DMS79 treated with DMSO at 0.1 percent for 48 hours (cell line): ENCODE measurements at places on chromosomes 5 and 9.

GRCh38 chr5:160843240-160843639 lies 8.8 kb downstream of the ATP10B start:
- peak; percentile 17 for DNase-seq

DNA sequence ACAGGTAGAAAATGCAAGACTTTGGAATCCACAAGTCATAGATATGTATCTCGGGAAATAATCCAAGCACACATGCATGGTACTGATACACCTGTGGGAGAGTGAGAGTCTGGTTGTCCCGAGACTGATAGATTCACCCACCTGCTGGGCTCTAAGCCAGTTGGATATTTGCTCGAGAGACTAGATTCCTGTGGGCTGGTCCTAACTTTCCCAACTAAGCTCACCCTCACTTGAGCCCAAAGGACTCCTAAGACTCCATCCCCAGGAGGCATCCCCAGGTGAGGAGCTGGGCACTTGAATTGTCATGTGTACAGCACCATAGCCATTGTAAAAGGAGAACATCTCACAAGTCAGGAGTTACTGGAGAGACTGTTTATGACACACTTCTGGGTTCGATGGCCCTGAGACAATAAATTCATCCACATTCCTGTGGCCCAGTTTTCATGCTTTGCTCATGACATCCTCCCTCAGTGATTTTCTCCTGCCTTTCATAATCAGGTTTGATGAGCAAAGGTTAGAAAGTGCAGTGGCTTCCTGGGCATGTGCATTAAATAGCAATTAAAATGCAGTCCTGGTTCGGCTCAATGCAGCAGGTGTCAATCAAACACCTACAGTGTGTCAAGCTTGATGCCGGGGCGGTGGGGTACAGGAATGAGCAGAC lies 18.1 kb downstream of the SLC1A1 start:
- DNase-seq = no peak

DNA sequence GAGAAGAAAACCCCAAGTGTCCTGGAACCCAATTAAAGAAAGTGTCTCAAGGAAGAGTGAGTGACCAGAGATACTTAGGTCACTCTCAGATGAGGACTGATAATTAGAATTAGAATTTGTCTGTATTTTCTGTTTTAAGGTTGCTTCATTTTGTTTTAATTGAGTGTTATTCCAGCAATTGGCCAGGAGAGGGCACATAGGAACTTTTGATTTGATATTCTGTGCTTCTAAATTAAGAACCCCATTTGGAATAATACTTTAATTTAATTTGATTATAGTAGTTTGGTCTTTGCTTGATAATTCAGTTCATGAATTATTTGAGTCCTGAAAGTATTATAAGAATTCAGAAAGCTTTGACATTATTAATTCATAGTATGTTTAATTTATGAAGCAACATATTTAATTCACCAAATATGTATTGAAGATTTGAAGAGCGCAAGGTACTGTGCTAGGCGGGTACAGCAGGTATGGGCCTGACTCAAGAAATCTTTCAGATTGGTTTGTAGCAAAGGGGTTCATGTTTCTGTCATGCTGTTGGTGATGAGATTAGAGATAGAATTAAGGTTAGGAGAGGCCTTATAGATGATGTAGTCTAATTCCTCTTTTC lies 4.9 kb downstream of the MRPL22 start:
- DNase-seq = peak; percentile 8

GRCh38 chr5:168219515-168220410 lies 71.7 kb upstream of the WWC1 start:
- DNase-seq = peak; percentile 4

DNA sequence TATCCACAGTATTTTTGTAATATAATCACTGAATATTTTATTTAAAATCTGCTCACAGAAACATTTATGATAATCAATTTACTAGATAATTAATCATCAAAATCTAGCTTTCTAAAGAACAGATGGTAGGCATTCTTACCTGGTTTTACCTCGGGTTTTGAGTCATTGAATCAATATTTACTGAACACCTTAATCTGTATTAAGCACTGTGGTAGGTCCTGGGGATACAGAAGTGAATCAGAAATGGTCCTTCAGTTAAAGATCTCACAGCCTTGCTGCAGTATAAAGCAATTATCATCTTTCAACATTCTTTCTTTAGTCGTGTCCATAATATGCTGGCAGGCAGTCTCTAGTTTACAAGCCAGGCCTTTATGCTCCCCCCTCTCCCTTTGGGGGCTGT lies 2.0 kb upstream of the MEIKIN start:
- DNase-seq = no peak

GRCh38 chr9:126157826-126158587 lies 168.6 kb upstream of the MVB12B start:
- no peak for DNase-seq

- no peak for DNase-seq
Observed at GRCh38 chr5:10201223-10201868, 48.3 kb downstream of the ATPSCKMT start.

GRCh38 chr5:74355041-74355824 lies 285.3 kb downstream of the ENC1 start:
- peak; percentile 66 for DNase-seq

DNA sequence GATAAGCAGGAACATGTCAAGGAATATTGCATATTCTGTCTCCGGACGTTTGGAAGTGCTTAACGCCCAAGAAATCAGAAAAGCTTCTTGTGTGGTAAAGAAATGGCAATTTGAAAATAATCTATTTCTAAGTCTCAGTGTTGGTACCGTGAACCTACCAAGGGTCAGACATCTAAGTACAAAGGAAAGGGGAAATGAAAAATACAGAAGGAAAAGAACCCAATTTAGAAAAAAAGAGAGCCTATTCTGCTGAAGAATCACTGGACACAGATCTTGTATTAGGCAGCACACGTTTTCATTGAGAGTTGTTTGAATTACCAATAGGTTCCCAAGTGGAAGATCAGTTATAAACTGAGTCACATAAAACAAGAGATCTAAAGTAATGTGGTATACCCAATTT lies 46.9 kb upstream of the CEP78 start:
- DNase-seq = no peak

DNA sequence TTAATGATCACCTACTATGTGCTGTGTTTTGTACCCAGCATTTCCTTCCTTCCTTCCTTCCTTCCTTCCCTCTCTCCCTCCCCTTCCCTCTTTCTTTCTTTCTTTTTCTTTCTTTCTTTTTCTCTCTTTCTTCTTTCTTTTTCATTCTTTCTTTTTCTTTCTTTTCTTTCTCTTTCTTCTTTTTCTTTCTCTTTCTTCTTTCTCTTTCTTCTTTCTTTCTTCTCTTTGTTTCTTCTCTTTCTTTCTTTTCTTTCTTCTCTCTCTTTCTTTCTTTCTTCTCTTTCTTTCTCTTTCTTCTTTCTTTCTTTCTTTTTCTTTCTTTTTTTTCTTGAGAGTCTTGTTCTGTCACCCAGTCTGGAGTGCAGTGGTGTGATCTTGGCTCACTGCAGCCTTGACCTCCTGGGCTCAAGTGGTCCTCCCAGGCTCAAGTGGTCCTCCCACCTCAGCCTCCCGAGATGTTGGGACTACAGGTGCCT lies 165.7 kb upstream of the MVB12B start:
- DNase-seq = no peak

DNA sequence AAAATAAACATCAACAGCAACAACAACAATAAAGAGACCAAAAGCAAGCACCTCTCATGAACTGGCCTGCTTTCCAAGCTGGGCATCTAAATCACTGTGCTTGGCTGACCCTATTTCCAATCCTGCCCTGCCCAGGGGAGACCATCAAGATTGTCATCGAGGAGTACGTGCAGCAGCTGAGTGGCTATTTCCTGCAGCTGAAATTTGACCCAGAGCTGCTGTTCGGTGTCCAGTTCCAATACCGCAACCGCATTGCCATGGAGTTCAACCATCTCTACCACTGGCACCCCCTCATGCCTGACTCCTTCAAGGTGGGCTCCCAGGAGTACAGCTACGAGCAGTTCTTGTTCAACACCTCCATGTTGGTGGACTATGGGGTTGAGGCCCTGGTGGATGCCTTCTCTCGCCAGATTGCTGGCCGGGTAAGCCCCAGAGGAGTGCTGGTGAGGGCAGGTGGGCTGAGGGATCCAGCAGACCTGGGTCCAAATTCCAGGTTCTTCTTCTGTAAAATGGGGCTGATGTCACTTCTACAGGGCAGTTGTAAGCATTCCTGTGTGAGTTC lies 15.6 kb downstream of the PTGS1 start:
- no peak for DNase-seq

- no peak for DNase-seq
Observed at GRCh38 chr5:1406681-1407640, 38.3 kb downstream of the SLC6A3 start.
